ENCODE measurements at places on chromosomes 12 and 14.
A peak's percentile ranks its signal among the peaks of the same experiment; 100 is the strongest.

GRCh38 chr12:29082522-29082921 is 66.6 kb upstream of the FAR2 start:
- DNase-seq, result no peak

GRCh38 chr14:37813732-37814131 is 218.3 kb downstream of the TTC6 start:
- no peak for DNase-seq

- no peak for DNase-seq
These were observed 871.1 kb upstream of the MGAT4C start for GRCh38 chr12:87127272-87127671.

GRCh38 chr12:1332327-1332726 is 262.1 kb downstream of the FBXL14 start:
- no peak for DNase-seq

- DNase-seq, result no peak
These were observed 2.3 kb downstream of the MCRS1 start for GRCh38 chr12:49565406-49566265.

DNA sequence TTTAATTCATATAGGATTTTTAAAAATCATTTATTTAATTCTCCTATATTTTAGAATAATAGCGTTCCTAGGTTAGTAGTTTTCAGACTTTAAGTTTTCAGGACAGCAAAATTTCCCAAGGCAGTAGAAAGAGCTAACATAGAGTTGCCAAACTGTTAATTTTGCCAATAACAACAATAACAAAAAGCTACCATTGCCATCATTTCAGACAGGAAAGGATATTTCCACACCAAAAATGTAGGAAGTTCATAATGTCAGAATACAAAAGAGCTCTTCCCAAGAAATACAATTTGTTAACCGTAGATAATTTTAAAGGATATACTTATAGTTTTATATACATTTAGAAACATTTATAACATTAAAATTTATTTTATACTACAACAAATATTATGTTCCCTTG is 81.4 kb upstream of the EEA1 start:
- DNase-seq, result no peak

GRCh38 chr14:53947452-53948204 is 9.0 kb downstream of the BMP4 start:
- no peak for DNase-seq

- no peak for DNase-seq
These were observed 14.6 kb downstream of the PCNX4 start for GRCh38 chr14:60106339-60106738.

DNA sequence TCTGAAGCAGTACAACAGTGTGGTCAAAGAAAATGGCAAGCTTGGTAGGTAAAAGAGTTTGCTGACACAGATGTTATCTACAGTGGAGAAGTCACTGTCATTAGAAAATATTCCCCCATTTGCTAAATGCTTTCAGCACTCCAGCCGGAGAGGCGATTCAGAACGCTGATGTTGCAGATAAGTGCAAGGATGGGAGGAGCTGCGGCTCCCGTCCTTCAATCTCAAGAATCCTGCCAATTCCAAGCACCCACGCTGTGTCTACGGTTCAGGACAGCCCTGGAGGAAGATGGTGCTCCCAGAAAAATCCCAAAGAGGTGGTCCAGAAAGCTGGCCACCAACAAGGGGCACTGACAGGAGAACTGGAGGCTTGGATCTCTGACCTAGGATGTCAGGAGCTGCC is 79.1 kb downstream of the ZFP36L1 start:
- DNase-seq, result no peak

DNA sequence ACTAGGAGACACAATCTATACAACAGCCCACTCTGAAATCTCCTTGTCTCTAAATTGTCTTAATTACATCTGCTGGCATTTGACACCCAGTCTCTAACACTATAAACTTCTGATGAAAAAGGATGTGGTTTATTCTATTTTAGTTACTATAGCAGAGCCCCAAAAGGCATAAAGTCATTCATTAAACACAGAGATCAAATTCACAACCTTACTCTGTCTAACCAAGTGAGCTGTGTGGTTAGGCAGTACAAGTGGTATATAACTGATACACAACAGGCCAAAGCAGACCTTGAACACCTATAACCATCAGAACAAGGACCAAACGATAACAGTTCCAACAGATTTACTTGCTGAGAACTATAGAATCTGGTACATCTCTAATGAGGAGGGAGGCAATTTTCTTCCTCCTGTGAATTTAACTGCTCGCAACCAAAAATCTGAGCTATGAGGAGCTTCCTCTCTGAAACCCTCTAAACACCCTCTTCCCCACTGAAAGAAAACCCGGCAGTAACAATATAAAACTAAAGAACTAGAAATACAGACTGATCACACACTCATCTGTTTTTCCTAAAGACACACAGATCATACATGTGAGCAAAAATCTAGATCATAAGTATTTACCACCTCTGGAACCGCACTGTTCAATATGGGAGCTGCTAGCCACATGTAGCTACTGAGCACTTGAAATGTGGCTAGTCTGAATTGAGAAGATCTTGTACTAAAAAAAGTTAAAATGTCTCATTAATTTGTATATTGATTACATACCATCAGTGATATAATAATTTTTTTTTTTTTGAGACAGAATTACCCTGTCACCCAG is 17.7 kb downstream of the SPPL3 start:
- DNase-seq, result no peak

DNA sequence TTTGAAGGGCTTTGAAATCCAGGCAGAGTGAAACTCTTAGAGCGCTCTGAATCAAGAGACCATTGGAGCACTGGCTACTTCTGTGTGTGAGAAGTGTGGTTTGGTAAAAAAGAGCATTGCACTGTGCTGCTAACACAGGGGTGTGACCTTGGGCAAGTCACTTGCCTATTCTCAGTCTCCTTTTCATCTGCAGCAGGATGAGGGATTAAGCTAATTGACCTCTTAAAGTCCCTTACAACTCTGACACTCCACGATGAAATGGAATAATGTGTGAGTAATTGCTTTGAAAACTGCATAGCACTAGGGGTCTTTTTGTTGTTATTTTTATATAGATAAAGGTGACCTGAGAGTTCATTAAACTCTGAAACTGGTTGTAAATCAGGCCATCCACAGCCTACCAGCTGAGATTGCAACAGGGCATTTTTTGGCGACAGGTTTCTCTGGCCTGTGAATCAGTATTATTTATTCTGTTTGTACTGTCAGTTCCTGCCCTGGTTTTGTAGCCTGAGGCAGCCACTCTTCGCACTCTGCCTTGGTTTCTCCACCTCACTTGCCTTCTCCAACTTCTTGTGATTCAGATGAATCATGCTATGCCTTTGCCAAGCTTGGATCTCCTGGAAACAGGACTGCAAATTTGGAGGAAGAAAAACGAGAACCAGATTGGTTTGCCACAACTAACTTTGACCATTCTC is 159.9 kb upstream of the PARP11 start:
- DNase-seq, result no peak

GRCh38 chr12:121467638-121468498 is 68.0 kb downstream of the RNF34 start:
- no peak for DNase-seq

DNA sequence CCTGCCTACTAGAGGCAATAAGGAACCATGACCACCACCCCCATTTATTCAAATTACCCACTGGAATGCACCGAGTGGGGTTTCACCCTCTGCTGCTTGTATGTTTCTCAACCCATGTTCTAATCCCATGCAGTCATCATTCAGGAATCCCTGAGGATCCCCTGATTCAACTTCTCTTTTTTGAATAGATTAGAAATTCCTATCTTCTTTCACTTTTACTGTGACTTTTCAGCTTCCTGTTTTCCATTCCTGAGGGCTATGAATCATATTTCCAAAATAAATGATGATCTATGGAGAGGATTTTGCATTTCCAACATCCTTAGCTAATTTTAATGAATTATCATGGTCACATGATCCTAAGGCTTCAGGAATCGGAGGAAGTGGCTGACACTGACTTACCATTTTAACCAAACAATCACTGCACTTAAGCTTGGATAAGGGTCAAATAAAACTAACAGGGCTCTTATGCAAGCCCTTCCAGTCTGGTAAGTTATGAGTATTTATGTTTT is 19.4 kb upstream of the P2RX4 start:
- DNase-seq, result peak; percentile 15

GRCh38 chr14:52735921-52736489 is 6.0 kb downstream of the STYX start:
- no peak for DNase-seq

DNA sequence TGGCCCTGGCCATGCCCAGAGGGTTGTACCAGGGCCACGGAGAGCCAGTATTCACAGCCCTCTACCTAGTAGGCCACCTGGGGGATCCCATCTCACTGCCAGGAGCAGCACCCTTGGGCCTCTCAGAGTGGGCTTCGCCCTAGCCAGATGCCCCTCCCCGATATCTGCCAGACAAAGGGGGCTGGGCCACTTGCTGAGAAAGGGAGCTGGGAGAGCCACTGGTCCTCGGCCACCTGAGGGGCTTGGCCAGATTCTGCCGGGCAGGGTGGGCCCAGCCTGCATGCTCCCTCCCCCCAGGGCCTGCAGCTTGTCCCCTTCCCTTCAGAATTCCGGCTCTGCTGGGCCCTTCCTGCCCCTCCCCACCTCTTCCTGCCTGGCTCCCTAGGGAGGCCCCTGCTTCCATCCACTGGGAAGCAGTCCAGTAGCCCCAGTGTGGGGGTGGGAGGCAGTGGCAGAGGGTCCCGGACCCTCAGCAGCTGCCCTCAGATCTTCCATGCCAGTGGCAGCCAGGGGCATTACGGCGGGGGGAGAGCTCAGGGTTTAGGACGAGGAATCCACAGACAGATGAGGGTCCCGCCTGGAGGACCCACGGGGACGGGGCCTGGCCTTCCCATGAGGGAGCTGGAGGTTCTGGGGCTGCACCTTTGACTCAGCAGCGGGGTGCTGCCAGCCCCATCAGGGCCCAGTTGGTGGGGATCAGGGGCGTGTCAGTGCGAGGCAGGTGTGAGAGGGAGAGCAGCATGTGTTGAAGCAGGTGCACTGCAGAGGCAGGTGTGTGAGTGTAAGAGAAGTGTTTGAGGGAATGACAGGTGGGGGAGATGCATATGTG is 2.4 kb downstream of the CRIP2 start:
- no peak for DNase-seq

Measured in T1000 (cell line).